GM20000 (cell line): ENCODE measurements at places on chromosomes 16 and 17.

GRCh38 chr17:48497103-48497502 is 33.7 kb downstream of the HOXB1 start:
- no peak for DNase-seq

GRCh38 chr16:15803618-15804017 is 53.2 kb downstream of the MYH11 start:
- no peak for DNase-seq

DNA sequence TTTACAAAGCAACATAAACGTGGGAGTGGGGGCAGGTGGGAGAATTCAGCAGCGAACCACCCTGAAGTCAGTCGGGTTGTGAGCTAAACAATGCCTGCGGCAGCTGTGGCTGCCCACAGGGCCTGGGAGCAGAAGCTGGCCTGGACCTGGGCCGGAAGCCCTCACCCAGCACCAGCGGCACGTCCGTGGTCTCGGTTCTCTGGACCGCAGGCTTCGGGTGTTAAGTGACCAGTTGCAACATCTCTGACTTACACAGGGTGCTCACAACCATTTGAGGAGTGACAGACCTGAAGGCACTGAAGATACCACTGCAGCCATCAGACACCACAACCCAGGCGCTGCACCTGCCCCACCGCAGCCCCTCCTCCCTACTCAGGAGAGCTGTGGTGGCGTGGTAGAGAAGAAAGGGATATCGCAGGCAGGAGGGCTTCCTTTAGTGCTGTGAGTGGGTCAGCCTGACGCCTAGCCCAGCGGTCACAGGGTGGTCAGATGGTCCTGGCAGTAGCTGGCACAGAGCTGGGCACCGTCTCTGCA is 33.8 kb downstream of the CBFA2T3 start:
- no peak for DNase-seq

- DNase-seq = no peak
Measured at GRCh38 chr16:80163339-80163738, 377.5 kb upstream of the DYNLRB2 start.

DNA sequence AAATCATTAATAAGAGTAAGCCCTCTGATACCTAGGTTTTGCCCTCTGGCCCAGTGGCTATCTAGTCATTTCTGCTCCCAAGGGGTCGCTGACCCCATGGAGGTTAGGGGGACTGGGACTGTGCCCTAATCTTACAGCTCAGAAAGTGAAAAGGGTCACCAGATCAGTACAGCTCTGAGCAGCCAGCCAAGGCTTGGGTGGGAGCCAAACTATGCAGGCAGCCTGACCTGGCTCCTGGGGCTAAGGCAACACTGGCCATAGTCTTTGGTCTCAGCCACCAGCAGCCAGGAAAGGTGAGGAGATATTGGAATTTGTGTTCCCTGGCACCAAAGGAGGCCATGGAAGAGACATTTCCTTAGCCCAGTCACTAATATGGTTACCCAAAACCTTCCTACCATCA is 67.6 kb downstream of the ASIC2 start:
- no peak for DNase-seq

DNA sequence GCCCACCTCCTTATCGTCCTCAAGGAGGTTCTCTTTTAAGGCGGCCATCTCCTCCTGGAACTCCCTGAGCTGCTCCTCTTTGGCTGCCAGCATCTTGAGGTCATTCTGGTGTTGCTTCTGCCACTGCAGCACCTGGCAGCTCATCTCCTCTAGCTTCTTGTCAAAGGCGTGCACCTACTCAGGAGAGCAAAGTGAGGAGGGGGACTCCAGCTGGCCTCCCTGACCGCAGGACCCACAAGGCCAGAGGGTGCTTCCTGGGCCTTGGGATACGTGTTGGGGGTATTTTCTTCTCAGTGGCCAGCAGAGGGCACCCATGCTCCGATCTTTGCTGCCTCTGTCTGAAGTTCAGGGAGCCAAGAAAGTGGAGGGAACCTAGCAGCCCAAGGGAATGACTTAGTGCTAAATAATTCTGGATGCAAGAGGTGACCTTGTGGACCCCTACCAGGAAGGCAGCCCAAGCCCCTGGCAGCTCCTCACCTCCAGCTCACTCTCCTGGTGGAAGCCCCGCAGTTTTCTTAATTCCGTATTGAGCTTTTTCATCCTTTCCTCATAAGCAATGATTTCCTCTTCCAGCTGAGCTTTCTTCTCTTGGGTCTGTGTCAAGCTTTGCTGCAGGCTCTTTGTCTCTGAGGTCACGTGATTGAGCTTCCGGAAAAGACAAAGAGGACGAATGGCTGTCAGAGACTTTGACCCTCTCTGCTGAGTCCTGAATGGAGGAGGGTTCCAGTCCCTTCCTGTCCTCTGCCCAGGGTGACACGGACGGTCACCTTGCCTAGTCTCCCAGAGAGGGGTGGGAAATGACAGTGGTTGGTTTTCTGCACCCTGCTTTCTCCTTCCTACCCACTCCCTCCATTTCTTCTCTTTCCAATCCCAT is 31.4 kb downstream of the DHX38 start:
- peak; percentile 76 for DNase-seq

DNA sequence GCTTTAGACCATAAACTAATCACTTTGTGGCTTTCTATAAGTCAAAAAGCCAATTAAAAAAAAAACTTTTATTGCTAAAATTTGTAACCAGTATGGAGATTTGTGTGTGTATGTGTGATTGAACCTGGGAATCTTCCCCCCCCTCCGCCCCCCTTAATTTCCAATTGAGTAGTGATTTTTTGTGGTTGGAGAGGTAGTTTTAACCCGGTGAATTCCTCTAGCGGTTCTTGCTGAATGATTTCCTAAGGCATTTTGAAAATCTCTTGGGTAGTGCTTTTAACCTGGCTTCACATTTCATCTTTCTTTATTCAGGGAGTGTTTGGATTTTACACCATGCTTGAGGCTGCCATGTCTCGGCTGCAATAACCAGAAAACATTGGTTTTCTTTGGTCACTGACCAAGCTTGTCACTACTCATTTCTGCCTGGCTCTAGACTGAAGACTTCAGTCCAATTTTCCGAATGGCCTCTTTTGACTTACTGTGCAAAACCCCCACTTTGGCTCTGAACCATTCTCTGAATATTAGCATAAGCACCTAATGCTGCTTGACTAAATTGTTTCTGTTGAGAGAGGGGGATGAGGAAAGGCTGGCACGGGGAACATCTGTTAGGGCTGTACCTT is 35.6 kb downstream of the PRKCA start:
- no peak for DNase-seq

GRCh38 chr16:57999366-57999970 is 1.0 kb downstream of the ZNF319 start:
- DNase-seq = peak; percentile 65

DNA sequence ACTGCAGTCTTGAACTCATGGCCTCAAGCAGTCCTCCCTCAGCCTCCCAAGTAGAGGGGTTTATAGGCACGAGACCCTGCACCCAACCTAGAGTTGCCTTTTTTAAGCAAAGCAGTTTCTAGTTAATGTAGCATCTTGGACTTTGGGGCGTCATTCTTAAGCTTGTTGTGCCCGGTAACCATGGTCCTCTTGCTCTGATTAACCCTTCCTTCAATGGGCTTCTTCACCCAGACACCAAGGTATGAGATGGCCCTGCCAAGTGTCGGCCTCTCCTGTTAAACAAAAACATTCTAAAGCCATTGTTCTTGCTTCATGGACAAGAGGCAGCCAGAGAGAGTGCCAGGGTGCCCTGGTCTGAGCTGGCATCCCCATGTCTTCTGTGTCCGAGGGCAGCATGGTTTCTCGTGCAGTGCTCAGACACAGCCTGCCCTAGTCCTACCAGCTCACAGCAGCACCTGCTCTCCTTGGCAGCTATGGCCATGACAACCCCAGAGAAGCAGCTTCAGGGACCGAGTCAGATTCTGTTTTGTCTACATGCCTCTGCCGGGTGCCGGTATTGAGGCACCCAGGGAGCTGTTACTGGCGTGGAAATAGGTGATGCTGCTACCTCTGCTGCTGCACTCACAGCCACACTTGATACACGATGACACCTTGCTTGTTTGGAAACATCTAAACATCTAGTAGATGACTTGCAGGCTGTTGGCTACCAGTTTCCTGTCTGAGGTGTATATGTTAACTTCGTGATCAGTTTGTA is 3.3 kb downstream of the RPL13 start:
- no peak for DNase-seq

DNA sequence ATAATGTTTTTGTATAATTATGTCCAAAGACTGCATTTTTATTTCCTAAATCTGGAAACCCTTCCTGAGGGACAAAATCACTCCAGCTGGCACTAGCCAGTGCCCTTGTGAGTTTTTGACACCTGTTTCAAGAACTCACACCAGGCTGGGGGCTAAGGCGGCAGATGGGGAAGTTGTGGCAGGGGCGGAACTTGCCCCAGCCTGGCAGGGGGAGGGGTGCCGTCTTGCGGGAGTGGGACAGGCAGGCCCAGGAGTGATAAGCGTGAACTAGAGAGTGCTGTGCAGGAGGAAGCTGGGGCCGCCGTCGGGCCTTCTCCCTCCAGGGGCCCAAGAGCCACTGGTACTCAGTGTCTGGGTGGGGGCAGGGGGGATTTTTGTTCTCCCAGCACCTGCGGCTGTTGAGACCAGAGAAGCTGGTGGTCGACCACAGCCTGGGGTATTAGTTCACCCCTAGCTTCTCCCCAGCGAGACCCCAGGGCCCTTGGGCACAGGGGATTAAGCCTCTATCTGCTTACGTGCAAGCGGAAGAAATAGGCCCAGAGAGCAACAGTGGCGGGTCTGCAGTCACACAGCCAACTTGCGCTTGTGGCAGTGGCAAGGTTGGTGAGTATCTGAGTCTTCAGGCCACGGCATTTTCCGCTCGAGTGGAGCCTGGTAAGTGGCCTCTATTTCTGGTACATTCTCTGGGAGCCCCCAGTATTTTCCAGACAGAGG is 40.2 kb upstream of the PLCG2 start:
- no peak for DNase-seq

GRCh38 chr16:21162661-21163151 is 4.2 kb downstream of the LDAF1 start:
- DNase-seq = no peak
